Osteoblast (primary cell): ENCODE measurements at places on chromosomes 11 and 22.

DNA sequence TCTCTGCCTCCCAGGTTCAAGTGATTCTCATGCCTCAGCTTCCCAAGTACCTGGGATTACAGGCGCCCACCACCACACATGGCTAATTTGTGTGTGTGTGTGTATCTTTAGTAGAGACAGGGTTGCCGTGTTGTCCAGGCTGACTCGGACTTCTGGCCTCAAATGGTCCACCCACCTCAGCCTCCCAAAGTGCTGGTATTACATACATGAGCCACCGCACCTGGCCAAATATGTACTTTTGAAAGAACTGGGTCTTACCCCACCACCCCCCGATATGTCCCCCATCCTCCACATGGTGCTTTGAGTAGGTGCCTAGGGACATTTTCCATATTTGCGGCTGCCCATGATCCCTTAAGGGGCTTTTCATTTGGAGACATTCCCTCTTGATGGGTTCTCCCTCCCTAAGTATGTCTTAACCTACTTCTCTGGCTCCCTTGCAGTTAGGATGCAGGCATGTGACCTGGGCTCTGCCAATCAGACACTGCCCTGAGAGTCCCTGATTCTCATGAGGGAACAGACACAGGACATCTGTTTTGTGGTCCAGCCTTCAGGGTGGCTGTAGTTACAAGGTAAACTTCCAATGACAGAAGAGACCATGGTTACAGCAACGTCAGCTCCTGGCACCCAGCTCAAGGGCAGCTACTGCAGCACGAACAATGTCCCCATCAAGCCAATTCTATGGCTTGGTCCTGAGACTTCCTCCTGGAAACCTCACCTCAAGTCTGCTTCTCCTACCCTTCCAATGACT, 48.4 kb downstream of the CHST1 start:
- no peak for DNase-seq

DNA sequence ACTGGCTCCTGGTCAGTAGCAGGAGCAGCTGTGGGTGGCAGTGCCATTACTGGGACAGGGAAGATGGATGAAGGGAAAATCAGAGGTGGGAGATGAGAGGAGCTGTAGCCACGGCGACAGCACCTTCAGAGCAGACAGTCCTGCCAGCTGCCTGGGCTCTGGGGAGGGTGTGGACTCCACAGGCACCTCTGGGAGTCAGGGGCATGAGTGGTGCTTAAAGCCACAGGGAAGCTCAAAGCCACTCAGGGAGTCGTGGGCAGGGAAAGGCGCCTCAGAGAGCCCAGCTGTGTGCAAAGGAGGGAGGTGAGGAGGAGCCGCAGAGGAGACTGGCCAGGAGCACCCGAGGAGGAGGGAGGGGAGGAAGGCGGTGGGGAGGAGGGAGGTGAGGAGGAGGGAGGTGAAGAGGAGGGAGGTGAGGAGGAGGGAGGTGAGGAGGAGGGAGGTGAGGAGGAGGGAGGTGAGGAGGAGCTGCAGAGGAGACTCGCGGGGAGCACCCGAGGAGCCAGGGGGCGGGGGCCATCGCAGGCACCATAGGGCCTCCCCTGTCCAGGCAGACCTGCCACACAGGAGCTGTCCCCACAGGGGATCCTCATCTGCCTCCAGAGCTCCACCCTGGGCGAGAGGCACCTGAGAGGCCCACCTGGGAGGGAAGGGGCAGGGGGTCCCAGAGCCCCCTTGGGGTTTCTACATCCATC, 977.6 kb downstream of the BRD1 start:
- DNase-seq: no peak

- DNase-seq: no peak
Measured at GRCh38 chr11:77188633-77189491, 60.8 kb downstream of the MYO7A start.

DNA sequence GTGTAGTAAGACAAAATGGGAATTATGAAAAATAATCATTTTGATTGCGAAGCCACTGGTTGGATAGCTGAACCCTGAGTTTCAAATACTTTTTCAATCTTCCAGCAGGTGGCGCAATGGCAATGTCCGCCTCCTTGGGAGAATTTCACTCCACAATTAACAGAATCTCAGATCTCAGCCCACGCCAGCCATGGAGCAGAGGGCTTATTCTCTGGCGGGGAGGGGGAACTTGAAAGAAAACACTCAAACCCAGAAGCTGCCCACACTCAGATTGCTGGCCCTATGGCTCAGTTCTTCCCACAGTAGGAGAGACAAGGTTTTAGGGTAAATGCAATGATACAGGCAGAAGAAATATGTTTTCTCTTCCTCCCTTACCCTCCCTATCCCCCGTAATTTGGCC, 38.7 kb upstream of the RCN1 start:
- DNase-seq: peak; percentile 64

GRCh38 chr22:46394622-46395021, 59.1 kb downstream of the TRMU start:
- no peak for DNase-seq

DNA sequence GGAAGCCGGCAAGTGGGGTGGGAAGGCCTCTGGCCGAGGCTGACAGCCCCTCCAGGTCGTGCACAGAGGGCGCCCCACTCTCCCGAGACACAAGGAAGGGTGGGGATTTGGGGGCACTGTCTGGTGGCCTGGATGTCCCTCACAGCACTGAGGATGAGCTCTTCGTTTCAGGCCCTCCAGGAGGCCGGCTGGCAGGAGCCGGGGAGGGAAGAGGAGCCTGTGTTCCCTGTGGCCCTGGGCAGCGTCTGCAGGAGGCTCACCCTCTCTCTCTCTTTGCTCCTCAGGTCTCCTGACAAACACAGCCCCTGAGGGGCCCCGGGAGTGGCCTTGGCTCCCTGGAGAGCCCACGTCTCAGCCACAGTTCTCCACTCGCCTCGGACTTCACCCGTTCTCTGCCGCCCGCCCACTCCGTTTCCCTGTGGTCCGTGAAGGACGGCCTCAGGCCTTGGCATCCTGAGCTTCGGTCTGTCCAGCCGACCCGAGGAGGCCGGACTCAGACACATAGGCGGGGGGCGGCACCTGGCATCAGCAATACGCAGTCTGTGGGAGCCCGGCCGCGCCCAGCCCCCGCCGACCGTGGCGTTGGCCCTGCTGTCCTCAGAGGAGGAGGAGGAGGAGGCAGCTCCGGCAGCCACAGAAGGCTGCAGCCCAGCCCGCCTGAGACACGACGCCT, 1078.0 kb downstream of the BRD1 start:
- no peak for DNase-seq

GRCh38 chr11:65884716-65885092, 3.6 kb downstream of the FIBP start:
- DNase-seq: peak; percentile 99

- DNase-seq: peak; percentile 31
Measured at GRCh38 chr22:23063539-23064380, 6.6 kb upstream of the GNAZ start.

GRCh38 chr11:68013611-68014156, 3.6 kb downstream of the ALDH3B1 start:
- no peak for DNase-seq

DNA sequence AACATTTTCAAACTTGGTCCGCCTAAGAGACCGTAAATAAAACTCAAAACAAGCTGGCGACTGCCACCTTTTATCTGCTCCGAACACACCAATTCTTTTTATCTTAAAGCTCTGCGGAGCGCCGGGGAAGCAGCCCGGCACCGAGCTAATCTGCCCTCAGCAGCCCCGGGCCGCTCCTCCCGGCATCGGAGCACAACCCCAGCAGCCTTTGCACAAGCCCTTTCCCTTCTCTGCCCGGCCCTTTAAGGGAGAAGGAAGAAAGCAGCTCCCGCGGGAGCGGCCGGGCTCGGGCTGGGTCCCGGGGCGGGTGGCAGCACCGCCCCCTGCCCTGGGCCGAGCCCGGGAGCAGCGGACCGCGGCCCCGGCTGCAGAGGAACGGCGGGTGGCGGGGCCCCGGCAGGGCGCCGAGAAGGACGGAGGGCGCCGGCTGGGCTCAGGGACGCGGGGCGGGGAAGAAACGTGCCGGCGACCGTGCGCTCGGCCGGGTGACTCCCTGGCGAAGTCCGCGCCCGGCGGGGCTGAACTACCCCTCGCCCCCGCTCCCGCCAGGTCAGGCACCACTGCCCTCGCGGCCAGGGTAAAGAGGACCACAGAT, 133.6 kb upstream of the C11orf58 start:
- peak; percentile 91 for DNase-seq

GRCh38 chr11:112293614-112294013, 33.0 kb upstream of the PLET1 start:
- DNase-seq: no peak

DNA sequence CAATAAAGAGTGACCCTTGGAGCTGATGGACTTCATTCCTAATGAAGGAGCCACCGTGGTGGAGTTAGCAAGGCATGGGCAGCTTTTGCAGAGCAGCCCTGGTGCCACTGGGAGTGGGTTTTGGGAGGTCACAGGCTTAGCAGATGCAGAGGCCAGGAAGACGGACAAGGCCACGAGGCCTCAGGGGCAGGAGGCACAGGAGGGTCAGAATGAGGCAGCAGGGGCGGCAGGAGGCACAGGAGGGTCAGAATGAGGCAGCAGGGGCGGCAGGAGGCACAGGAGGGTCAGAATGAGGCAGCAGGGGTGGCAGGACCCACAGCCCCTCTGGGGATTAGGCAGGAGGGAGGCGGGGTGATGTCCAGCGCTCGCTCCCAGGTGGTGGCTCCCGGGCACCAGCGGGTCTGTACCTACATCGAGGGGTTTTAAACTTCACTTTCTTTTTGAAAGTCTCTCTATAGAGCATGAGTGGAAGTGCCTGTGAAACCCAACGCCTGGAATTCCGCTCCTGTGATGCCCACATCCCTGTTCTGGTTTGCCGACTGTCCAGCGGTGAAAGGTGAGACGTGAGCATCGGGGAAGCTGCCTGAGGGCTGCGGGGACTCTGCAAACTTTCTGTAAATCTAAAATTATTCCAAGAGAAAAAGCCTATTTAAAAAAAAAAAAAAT, 521.6 kb downstream of the BRD1 start:
- peak; percentile 53 for DNase-seq

DNA sequence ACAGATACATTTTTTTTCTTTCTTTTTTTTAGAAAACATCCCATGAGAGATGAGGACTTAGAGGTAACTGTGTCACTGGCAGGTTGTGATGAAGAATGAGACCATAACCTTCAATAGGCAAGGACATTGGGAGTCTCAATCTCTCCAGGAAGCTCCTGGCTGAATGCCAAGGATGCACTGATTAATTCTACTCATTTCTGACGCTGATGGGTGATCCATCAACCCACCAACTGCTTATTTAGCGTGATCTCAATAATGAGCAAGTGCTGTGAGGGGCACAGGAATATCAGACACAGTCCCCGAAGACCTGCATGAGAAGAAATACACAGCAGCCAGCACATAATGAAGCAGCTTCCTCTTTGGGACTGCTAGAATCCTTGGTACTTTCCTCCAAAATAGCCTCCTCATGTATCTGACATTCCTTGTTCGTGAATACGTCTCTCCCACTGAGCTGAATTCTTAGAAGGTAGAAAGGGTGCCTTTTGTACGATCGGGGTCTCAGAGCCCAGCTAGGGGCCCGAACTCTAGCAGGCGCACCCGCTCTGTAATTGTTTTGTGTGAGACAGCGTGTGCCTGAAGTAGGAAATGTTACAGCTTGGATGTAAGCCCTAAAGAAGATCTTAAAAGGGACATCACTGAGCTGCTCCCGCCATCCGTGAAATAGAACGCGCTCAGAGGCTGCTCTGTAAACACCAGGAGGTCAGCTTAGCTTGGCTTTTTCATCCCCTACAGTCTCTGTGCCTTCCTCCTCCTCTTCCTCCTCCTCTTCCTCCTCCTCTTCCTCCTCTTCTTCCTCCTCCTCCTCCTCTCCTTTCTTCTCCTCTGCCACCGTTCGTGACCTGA, 7.2 kb downstream of the CLMP start:
- no peak for DNase-seq

GRCh38 chr11:116733969-116734508, 38.7 kb downstream of the BUD13 start:
- no peak for DNase-seq

DNA sequence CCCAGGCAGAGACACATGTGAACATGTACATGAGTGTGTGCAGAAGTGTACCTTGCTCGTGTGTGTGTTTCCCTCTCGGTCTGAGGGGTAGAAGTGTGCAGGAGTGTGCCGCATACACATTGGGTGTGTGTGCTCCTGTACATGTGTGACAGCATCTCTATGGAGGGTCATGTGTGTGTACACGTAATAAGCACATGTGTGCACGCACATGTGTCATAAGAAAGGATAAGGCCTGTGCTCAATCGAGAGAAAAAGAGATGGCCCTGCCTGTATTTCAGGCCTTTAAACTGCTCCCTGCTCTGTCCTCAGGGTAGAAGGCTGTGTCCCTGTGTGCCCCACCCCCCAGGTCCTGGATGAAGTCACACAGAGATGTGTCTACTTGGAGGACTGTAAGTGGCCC, 61.8 kb downstream of the OTOG start:
- no peak for DNase-seq

- no peak for DNase-seq
Measured at GRCh38 chr11:83569134-83569805, 283.1 kb upstream of the CCDC90B start.

- DNase-seq: peak; percentile 74
Measured at GRCh38 chr11:5605849-5606248, 9.4 kb downstream of the TRIM6 start.

- DNase-seq: no peak
Measured at GRCh38 chr11:46160100-46160499, 38.8 kb upstream of the PHF21A start.

DNA sequence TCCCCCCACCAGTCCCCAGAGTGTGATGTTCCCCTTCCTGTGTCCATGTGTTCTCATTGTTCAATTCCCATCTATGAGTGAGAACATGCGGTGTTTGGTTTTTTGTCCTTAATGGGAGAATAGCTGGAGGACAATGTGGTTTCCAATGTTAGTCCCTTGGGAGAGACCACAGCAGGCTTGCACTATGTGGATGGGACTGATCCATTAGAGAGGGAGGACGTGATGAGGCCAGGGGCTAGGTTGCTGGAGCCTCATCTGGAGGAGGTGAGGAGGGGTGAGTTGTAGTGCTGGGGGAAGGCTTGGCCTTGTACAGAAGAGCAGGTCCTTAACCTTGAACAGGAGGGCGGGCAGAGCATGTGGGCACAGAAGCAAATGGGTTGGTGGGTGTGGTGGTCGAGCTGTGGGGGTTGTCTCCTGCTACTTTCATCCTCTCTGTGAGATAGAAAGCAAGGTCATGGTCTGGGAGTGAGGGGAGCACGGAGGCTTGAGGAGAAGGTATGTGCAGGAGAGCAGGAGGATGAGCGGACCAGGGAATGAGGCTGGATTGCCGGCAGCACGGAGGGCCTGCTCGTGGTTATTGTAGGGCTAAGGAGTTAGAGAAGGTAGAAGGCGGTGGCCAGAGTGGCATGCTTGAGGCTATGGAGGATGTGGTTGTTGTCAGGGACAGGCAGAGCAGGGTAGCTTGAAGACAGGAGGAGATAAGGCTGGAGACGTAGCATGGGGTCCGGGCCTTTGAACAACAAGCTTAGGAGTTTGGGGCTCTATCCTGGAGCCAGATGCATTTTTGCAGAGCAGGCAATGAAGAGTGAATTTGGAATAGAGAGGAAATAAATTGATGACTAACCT, 11.2 kb upstream of the SREBF2 start:
- DNase-seq: no peak

- DNase-seq: no peak
Measured at GRCh38 chr22:29617922-29618629, 14.6 kb downstream of the NF2 start.
